ENCODE measurements at places on chromosomes 1 and 21. TPM values are rescaled to one million over a fixed set of nuclear protein-coding genes. Genes with fewer than 3 reads are reported as not detected.

TSHB gene
- total RNA-seq, result not detected

PLA2G2C gene
- total RNA-seq, result not detected

ADGRL4 gene
- 11.0 TPM for total RNA-seq

RNU1-4 gene
- total RNA-seq, result 3,377 TPM

- DNase-seq, result peak; percentile 95
Measured at GRCh38 chr1:3900150-3900968, at the start of gene C1orf174. TSS of gene C1orf174 (minus strand) at chr1:3900272. CDS start at chr1:3900186, 86 bp downstream.

DNA sequence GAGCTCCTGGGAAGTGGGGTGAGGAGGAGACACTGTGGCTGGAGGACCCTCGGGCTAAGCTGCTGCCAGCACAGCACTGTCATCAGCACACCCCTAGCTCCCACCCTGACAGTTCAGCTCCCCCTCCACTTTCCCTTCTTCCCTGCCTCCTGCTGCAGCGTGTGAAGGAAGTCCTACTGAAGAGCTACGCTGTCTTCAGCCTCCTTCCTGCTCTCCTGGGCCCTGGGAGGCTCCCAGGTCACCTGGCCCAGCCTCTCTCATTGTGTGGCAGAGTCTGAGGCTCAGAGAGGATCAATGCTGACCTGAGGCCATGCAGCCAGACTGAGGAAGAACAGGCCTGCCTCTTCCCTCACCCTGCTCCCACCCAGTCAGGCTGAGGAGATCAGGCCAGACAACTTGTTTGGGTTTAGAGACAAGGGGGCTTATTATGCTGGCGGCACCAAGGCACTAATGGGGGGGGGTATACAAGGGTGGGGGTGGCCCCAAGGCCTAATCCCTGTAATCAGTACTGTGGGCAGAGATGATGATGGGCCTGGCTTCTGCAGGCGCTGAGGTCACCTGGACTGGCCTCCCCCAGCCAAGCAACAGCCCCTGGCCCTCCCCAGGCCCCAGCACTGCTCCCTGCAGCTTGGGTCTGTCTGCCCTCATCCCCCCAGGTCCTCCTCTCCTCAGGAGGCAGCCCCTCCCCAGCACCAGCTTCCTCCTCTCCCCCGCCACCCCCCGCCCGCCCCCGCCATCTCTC, 9.1 kb downstream of the NES start:
- no peak for DNase-seq

GRCh38 chr1:55823541-55824250, 608.5 kb upstream of the USP24 start:
- DNase-seq, result no peak

DNA sequence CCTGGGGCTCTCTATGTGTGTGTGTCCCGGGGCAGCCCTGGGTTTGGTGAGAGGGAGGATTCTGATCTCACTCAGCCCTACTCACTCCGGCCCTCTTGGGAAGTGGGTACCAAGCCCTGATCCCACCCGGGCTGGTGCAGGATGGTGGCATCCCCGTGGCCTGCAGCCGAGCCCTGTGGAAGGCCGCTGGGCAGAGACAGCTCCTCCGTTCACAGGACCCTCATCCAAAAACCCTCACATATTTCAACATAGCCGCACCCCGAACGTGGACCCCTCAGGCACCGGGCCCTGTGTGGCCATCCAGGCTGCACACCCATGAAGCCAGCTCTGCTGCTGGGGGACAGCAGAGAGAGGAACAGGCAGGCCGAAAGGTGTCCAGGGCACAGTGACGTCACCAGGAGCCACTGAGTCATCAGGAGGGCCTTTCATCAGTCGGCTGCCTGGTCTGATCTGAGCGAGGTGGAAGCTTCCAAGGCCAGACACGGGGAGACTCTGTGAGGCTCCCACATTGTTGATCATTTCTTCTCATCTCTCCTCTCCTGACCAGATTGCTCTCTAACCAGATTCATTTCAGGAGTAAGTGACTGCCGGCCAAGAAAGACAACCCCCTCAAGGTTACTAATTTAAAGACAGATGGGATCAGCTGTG, 16.2 kb upstream of the GPR157 start:
- DNase-seq, result no peak

- no peak for DNase-seq
Measured at GRCh38 chr1:237009611-237010010, 5.4 kb upstream of the MT1HL1 start.

DNA sequence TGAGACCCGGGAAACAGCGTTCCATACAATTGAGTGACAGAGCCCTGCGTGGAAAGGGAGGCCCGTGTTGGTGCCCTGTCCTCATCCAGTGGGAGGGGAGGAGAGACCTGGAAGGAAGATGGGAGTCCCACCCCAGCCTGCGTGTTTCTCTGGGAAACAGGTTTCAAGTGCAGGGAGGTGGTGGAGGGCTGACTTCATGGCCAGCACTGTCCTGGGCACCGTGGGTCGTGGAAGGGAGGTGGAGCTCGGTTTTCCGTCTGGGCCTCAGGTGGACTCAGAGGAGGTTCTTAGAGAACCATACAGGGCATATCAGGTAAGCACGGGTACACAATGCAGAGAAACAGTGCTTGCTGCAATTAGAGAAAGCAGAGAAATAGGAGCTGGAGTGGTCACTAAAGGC, 222.6 kb downstream of the CAMTA1 start:
- DNase-seq, result no peak

- DNase-seq, result no peak
Measured at GRCh38 chr1:19563324-19564097, 78.2 kb upstream of the CAPZB start.

DNA sequence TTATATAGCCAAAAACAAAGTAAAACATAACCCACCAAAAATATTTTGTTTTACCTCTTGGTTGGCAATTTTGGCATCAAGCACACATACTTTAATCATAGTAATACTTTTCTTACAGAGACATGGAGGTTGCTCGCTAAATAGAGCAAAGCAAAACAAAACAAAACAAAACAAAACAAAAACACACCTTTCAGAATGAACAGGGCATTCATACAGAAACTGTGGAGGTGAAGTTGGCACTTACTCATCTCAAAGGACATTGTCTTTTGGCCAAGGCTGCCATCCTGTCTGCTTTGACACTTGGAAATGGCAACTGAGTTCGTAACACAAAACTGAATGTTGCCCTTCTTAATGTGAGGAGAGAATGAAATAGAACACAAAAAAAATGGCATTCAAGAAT, 773.1 kb downstream of the USP25 start:
- no peak for DNase-seq

- no peak for DNase-seq
Measured at GRCh38 chr1:15485636-15486035, 9.7 kb downstream of the CELA2B start.

DNA sequence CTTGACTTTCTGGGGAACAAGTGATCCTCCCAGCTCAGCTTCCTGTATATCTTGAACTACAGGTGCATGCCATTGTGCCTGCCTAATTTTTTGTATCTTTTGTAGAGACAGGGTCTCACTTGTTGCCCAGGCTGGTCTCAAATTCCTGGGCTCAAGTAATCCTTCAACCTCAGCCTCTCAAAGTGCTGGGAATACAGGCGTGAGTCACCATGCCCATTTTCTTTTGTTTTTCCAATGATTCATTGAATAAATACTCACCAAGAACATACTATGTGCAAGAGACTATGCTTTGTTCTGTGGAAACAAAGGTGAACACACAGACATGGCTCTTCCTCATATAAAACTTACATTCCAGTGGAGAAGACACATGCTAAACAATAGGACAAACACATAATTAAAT, 407.8 kb upstream of the DAB1 start:
- DNase-seq, result no peak

DNA sequence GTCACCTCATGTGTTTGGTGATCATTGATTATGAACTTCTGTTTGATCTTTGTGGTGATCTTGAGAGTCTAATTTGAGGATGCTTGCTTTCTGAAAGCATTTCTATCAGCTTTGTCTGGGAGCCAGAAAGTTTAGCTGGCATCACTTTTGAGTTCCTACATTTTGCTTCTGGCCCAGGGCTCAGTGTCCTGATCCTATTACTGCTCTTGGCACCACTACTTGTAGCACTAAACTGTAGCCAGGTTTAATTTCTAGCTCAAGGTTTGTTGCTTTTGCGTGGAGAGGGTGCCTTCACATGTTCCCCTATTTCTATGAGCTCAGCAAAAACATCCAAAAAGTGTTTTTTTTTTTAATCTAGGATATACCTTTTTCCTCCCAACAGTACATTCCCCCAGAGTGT, 9.3 kb downstream of the TTC3 start:
- no peak for DNase-seq
